ENCODE measurements at places on chromosomes 11 and 22.
A peak's percentile ranks its signal among the peaks of the same experiment; 100 is the strongest.

GRCh38 chr11:121588747-121589146, 136.0 kb upstream of the SORL1-AS1 start:
- no peak for DNase-seq

- DNase-seq: no peak
Measured at GRCh38 chr11:72971192-72971967, 157.2 kb downstream of the ATG16L2 start.

- peak; percentile 39 for DNase-seq
Measured at GRCh38 chr11:35618497-35619115, 346 bp downstream of the FJX1 start.

GRCh38 chr11:7899418-7899817, 31.6 kb downstream of the OR10A6 start:
- DNase-seq: no peak
